ENCODE measurements at places on chromosomes 2 and 18.

- no peak for DNase-seq
Observed at GRCh38 chr2:149634103-149634502, 46.5 kb upstream of the MMADHC start.

DNA sequence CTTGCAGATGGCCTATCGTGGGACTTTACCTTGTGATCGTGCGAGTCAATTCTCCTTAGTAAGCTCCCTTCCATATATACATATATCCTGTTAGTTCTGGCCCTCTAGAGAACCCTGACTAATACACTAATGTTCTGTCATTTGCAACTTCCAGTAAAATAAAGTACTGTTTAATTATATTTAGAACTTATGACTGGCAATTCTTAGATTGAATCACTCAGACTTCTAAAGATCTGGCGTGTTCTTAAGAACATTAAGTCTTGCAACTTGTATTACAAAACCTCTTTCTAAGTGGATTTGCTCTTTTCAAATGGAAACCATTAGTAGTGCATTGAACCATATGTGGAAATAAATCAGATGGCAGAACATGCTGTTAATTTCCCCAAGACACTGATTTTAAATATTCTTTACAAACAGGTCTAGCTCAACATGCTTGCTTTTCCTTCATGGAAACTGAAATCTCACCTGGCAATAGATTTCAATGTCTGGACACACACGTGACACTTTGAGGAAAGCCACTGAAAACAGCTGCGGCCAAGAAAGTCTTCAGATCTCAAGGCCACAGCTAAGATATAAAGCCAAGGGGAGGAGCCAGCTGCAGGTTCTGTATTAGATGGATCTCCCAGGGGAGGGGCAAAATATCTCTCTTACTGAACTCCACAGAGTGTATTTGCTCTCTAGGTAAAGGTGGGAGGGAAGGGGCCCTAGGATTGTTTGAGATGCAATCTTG is 50.6 kb downstream of the PMAIP1 start:
- no peak for DNase-seq

GRCh38 chr2:135532581-135532980 is 1.3 kb downstream of the R3HDM1 start:
- no peak for DNase-seq

DNA sequence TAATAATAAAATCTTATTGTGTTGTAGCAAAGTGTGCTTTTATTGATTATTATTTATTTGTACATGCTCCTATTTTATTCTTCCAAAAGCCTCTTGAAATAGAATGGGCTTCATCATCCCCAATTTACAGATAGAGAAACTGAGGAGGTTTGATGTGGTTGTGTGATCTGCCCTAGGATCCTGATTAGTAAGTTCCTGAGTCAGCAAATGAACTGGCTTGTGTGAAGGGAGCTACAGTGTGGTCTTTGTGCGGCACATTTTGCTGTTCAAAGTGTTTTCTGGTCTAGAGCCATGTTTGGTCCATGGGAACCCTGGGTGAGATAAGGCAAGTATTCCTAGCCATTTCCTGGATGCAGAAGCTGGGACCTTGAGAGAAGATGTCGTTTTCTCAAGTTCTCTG is 326.9 kb downstream of the MEIS1 start:
- DNase-seq = no peak

- no peak for DNase-seq
Observed at GRCh38 chr2:174331595-174332216, 3.0 kb upstream of the SP9 start.

- DNase-seq = no peak
Observed at GRCh38 chr2:105486762-105487141, 87.9 kb upstream of the FHL2 start.

- DNase-seq = no peak
Observed at GRCh38 chr2:27942612-27943547, 52.4 kb downstream of the BABAM2 start.

- DNase-seq = no peak
Observed at GRCh38 chr18:57793302-57793986, 9.7 kb downstream of the ATP8B1 start.

- no peak for DNase-seq
Observed at GRCh38 chr2:151947813-151948165, 119.6 kb upstream of the ARL5A start.

- no peak for DNase-seq
Observed at GRCh38 chr18:9876212-9876866, 9.4 kb upstream of the TXNDC2 start.

- DNase-seq = no peak
Observed at GRCh38 chr2:48504647-48505327, 25.2 kb upstream of the STON1 start.

DNA sequence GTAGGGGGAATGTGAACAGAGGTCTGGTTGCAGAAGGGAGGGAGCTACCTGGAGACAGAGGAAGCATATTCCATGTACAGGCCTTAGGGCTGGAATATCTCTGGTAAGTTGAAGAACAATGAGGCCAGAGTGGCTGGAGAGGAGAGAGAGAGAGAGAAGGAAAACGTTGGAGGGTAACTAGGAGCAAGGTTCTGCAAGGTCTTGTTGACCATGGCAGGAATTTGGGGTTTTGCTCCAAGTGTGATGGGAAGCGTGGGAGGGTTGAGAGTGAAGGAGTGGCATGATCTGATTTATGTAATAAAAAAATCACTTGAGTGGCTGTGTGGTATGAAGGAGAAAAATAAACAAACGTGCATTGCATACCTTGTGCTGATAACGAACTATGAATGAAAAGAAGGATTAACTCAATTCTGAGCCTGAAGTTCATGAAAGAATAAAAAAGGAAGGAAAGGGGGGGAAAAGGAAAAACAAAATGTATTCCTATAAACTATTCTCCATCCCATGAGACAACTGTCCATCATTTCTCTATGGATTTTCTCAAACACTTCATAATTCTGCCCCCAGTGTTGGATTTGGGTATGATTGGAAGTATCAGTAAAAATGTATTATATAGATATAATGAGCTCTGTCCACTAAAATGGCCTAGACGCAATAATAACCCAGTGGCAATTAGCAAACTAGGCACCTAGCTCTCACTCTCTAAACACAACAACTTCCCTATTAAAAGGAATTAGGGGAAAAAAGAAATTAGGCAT is 59.7 kb upstream of the PMAIP1 start:
- DNase-seq = no peak

GRCh38 chr2:20506201-20506685 is 59.4 kb downstream of the RHOB start:
- no peak for DNase-seq

- DNase-seq = no peak
Observed at GRCh38 chr18:73664896-73665295, 482.7 kb downstream of the FBXO15 start.

- no peak for DNase-seq
Observed at GRCh38 chr2:78715293-78715692, 310.2 kb upstream of the REG3G start.

GRCh38 chr2:144498277-144498676 is 21.6 kb downstream of the ZEB2 start:
- no peak for DNase-seq

DNA sequence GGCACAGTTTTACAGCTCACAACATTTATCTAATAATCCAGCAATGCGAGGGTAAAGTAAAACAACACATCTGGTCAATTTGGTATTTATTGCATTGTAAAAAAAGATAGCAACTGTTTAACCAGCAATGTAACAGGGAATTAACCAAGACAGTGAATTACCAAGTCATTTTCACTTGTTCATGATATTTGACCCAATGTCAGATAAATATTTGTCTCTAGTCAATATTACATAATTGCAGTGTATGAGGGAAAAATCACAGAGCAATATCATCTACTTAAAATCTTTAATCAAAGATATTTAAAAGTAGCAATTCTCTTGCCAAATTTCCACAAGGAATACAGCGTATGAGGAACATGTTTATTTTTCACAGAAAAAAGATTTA is 1265.1 kb upstream of the CHAC2 start:
- DNase-seq = no peak

DNA sequence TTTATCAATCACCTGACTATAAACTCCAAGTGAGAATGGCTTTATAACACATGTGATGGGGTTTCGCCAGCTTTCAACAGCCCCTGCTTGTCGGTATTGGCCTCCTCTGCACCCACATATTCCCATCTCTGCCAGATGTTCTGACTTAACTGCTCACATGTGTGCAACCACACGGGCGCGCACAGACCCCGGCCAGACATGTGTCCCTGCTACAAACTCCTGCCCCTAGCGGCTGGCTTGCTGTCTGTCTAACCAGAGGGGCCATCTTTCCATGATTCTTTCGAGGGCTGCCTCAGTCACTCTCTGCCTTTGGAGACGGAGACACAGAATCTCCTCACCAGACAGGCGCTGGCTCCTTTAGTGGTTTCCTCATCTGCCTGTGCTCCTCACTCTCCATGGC is 15.3 kb downstream of the STON1 start:
- DNase-seq = no peak

- DNase-seq = no peak
Observed at GRCh38 chr2:166361351-166362153, 14.2 kb downstream of the SCN9A start.

DNA sequence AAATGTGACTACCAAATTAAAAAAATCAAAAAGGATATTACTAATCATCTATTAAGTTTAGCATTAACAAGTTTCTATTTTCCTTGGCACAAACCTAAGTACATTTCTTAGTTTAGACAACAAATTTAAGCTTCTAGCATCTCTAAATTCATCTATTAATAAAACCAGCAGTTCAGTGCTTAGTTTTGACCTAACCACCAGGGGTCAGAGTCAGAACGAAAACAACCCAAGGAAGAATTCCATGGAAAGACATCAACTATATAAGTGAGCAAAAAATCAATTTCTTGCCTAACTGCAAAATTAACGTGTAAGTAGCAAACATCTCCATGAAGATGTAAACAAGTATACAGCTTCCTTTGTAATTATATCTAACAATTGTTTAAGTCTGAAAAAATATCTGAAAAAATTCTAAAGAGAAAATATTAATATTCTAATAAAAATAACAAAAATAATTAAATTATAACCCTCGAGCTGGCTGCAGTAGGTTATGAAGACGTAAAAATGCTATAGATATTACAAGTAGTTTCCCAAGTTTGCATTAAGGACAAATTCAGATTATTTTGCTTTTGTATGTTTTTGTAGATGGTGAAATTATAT is 83.7 kb downstream of the CERKL start:
- DNase-seq = no peak

Data from stimulated activated CD4-positive, alpha-beta T cell treated with anti-CD3 and anti-CD28 coated beads, Interleukin-12 subunit alpha, Interleukin-12 subunit beta, amount 100 ng/mL, for 24 hours (primary cell).